Left ventricle myocardium superior (tissue), 1 donor: ENCODE measurements at places on chromosomes 11 and 22.
A peak's percentile ranks its signal among the peaks of the same experiment; 100 is the strongest.

GRCh38 chr22:37381489-37381888 is 45.8 kb downstream of the ELFN2 start:
- DNase-seq = no peak

- no peak for DNase-seq
These were observed 40.4 kb downstream of the PISD start for GRCh38 chr22:31621507-31622124.

GRCh38 chr11:61118004-61118403 is 15.7 kb downstream of the CD5 start:
- DNase-seq = no peak

DNA sequence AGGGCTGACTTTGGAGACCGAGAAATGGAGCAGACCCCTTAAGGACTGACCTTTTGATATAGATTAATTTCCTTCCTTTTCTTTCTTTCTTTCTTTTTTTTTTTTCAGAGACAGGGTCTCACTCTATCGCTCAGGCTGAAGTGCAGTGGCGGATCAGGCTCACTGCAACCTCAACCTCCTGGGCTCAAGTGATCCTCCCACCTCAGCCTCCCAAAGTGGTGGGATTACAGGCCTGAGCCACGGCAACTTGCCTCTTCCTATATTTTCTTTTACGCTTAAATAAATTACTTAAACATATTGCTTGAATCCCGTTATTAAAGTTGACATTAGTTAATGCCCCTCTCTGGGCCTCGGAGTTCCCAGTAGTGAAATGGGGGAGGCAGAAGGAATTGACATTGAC is 350 bp upstream of the KCTD14 start:
- no peak for DNase-seq

DNA sequence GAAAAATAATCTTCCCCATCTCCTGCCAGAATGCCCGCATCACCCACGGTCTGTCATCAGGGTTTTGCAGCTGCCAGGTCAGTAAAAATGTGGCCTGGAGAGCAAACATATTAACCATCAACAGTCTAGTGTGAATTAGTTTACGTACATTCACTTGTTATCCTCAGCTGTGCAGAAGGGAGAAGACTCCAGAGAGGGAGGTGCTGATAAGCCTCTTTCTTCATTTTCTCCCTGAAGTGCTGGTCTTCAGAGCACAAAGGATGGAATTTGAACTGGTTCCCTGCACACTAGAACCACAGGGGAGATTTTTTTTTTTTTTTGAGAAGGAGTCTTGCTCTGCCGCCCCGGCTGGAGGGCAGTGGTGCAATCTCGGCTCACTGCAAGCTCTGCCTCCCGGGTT is 8.2 kb downstream of the FGF19 start:
- DNase-seq = no peak

- no peak for DNase-seq
These were observed 53.0 kb upstream of the RDX start for GRCh38 chr11:110349138-110349996.

- no peak for DNase-seq
These were observed 9.9 kb downstream of the FXYD6 start for GRCh38 chr11:117866526-117866925.

- DNase-seq = no peak
These were observed 21.1 kb downstream of the B3GAT1 start for GRCh38 chr11:134390706-134391569.

GRCh38 chr11:124538019-124538418 is 5.4 kb downstream of the OR8B12 start:
- DNase-seq = no peak

DNA sequence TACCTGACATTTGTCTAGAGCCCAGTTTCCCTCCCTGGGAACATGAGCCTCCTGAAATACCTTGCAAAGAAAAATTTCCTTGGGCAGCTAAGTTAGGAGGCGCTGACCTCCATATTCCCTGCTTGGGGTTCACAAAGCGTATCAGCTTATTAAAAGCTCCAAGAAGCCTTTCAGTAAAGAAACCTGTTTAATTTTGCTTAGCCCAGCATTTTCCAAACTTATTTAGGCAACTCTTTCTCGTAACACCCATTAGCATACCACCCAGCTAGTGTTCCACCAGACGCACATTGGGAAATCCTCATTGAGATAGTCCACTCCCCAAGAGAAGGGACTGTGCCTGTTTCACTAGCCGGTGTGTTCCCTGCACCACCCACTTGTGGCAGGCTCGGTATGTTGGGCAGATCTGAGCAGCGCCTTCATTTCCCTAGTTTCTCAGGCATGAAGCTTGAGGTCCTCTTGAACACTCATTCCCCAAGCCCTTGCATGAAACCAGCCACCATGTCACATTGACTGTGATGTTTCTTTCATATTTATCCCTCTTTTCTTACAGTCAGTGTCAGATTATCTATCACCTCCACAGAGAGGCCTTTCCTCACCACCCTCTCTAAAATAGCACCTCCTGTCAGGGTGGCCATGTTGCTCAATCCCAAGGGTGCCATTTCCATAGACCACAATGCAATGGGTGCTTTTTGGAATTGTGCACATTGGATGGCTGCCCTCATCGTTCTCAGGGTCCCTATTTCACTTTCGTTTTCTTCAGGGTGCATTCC is 12.5 kb upstream of the ELF5 start:
- DNase-seq = no peak

- DNase-seq = no peak
These were observed 2219.9 kb downstream of the LRRC4C start for GRCh38 chr11:39239553-39239952.

- DNase-seq = peak; percentile 62
These were observed 10.7 kb upstream of the GSTP1 start for GRCh38 chr11:67572747-67573419.

DNA sequence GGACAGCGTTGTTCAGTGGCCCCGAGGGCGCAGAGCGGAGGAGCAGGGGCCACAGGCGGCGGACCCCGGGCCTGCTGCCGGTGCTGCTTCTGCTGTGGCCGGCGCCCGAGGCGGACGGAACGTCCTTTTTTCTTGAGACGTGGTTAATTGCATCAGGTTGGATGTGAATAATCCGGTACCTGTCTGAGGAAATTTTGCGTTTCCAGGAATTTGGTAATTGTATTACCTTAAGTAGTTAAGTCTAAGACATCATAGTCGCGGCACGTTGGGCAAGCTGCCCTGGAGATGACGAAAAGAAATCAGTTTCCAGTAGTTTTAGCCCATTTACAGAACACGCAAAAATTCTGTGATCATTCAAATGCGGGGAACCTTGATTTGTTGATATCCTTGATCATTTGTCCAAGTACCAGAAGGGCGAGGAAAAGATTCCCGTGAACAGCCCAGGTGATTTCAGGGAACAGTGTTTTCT is 789 bp downstream of the SPECC1L start:
- peak; percentile 46 for DNase-seq

DNA sequence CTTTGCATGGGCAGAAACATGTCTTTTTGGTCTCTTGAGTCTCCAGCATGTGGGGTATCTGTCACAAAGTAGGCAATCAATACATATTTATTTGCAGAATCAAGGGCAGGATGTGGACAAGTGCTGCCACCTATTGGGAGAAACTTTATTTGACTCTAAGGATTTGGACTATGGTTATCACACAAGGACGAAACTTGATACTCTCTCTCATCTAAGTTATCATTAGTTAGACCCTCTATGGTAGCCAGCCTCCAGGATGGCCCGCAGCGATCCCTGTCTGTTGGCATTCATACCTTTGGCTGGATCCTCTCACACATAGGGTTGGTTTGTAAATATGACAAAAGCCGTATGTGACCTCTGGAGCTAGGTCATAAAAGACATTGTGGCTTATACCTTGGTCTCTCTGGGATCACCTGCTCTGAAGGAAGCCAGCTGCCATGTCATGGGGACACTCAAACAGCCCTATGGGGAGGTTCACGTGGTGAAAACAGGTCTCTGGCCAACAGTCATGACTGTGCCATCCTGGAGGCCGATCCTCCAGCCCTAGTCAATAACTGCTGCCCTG is 1.1 kb upstream of the FBXO7 start:
- DNase-seq = no peak

DNA sequence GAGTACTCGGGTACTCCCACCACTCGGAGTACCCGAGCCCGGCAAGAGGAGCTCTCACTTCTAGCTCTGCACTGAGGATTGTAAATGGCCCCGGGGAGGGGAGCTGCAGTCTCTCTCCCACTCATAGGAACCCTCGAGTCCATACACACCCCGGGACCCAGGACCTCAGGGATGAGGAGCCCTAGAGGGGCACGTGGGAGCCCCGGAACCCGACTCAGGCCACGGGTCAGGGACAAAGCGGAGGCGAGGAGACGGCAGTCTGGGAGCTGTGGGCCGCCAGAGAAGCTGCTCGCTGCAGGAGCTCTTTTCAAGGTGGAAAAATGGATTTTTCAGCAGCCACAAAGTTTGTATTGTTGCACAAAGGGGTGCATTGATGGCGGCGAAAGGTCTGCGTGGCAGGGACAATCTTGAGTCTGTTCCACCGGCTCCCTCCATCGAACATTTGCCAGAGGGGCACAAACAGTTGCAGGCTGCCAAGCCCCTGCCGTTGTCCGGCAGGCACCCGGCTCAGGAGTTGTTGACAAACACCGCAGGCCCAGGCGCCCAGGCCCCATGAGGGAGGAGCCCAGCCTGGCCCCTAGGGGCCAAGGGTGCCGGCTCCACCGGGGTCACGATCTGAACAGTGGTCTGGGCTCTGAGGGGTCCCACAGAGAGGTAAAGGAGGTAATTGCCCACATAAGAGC is 5.7 kb upstream of the FLI1 start:
- DNase-seq = no peak

GRCh38 chr11:19892387-19892786 is 179.8 kb downstream of the NAV2 start:
- no peak for DNase-seq
